ENCODE measurements at places on chromosomes 3 and 15. TPM values are rescaled to one million over a fixed set of nuclear protein-coding genes. Genes with fewer than 3 reads are reported as not detected.

Gene SYNM
- 50.2 TPM for total RNA-seq

Gene CHRM5
- not detected for total RNA-seq

Gene SH3GL3
- 1.5 TPM for total RNA-seq

Gene LTK
- 0.38 TPM for total RNA-seq

Gene SLCO2A1
- 5.8 TPM for total RNA-seq

Gene KBTBD13
- total RNA-seq: not detected

Gene KIF23
- 13.9 TPM for total RNA-seq

Gene COL6A5
- 0.26 TPM for total RNA-seq

Gene DAZL
- total RNA-seq: not detected

Gene DAPK2
- total RNA-seq: 10.8 TPM

Gene GHSR
- total RNA-seq: not detected

Gene A4GNT
- total RNA-seq: not detected

Gene PIERCE2
- total RNA-seq: not detected

Gene KLHL25
- total RNA-seq: 8.4 TPM

Gene EFHB
- not detected for total RNA-seq

Measured in esophagus squamous epithelium (tissue), 5 donors.